Stimulated activated CD4-positive, alpha-beta T cell treated with anti-CD3 and anti-CD28 coated beads, Interleukin-1b, Interleukin-23, amount 100 ng/mL, for 4 hours (primary cell): ENCODE measurements at places on chromosomes 6 and 20.

- DNase-seq = no peak
Measured at GRCh38 chr6:17415321-17415720, 21.9 kb downstream of the CAP2 start.

- no peak for DNase-seq
Measured at GRCh38 chr6:118246406-118246805, 301.7 kb upstream of the PLN start.

DNA sequence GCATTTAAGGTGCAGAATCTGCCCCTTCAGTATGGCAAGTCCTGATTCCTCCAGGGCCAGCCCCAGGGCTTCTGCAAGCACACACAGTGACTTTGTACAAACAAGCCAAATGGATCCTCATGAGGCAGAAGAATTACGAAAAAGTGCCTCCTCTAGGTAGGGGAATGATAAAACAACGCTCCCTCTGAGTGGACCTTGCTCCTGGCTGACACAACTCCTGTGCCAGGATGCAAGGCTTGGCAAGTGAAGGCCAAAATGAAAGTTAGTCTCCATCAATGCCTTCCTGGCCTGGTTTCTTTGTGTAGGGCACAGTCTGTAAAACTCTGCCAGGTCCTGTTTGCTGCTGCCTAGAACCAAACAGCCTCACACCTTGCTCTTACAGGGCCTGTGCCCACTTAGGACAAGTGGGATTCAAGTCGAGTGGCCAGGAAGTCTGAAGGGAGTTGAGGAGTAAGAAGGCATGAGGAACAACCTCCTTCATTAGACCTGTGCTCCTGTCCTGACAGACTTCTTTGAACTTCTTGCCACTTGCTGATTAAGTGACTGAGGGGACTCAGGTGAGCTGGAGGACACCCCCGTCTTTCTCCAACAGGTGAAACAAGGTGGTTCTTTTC is 417.1 kb downstream of the CDC5L start:
- no peak for DNase-seq

- DNase-seq = no peak
Measured at GRCh38 chr6:34370361-34370760, 22.1 kb downstream of the NUDT3 start.
